Stromal cell of bone marrow (primary cell): ENCODE measurements at places on chromosomes 12 and 14.

DNA sequence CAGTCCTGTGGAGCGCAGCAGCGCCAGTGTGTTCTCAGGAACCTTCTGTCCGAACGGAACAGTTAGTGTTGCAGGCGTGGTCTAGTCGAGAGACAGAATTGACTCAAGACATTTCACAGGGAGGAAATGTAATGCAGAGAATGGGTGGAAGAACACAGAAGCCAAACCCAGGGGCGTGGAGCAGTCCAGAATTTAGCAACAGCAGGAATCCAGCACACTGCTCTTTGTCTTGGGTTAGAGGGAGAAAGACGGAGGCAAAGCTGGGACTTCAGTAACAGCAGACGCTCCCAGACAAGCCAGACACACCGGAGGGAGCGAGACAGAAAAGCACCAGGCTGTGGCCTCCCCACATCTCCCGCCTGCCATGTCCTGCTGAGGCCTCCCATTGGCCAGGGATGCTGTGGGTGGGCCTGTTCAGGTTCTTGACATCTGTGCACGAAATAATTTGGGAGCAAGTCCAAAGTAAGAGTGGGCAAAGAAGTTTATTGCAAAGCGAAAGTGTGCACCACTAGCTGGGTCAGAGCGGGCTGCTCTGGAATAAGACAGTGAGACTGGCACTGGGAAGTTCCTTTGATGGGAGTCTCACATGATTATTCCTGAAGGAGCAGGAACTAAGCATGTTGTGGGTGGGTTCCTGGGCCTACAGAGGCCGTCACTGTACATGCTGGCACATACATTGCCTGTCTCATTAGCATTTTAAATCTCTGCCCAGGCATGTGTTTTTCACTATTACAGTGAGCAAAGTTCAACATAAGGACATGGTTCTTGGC, 339.3 kb upstream of the SFSWAP start:
- no peak for DNase-seq

DNA sequence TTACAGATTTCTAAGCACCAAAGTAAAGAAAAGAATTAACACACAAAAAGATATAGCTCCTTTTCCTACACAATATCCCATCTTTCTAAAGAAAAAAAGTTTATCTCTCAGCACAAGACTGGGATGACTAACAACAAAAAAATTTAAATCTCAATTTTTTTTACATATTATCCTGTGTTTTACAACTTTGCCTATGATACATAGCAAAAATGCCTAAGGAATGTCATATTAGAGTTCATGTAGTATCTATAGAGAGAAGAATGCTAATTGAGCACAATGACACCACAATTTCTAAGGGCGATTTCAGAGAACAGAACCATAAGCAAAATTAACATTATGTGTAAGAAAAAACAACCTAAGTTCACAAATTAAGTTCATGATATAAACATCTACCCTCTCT, 16.3 kb downstream of the C2CD5 start:
- DNase-seq = no peak

GRCh38 chr14:58822856-58823255, 185.1 kb downstream of the DACT1 start:
- no peak for DNase-seq

DNA sequence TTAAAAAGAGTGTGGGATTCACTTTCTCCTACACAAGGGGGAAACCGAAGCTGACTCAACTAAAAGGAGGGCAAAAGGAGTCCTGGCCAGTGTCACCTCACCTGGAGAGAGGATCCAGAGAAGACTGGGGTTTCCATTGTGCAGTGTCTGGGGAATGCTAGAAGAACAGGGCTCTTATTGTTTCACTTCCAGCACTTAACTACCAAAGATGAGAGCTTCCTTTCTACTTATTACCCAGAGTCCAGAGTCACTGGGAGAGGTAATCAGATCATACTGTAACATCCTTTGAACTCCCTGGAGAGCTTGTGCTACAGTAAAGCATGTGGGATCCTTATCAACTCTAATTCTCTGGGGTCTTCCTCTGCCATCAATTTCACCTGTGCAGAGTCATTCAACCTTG, 148.4 kb upstream of the BCL2L14 start:
- DNase-seq = no peak

- DNase-seq = no peak
These were observed 1.1 kb downstream of the HOXC4 start for GRCh38 chr12:54054742-54055194.

- peak; percentile 7 for DNase-seq
These were observed 874.9 kb downstream of the NRXN3 start for GRCh38 chr14:79044894-79045624.

DNA sequence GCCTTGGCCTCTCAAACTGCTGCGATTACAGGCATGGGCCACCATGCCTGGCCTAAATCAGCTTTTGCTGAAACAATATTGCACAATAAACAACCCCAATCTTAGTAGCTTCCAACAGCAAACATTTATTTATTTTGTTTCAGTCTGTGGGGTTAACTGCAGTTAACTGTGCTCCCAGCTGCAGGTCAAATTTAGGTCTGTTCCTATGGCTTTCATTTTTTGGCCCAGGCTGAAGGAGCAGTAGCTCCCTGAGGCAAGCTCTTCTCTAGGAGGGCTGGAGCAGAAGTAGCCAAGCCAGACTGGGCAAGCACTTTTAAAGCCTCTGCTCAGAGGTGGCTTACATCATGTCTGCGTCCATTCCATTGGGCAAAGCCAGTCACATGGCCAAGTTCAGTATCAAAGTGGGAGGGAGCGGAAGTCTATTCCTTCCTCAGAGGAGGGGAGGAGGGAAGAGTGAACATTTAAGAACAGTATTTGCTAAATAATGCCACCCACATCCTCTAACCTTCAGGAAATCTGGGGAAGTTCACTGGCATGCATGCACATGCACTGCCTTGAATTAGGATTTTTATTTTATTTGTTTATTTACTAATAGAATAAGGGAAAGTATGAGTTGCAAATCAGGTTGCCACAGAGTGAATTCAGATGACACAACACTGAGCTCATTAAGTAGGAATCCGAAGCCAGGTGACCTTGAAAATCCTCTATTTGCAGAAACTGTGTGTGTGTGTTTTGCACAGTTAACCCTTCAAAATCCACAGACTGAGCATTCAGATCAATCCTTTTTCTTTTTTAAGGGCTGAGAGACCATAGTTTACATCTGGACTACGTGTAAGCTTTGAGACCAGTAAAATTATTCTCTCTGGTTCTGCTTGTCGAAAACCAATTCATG, 122.0 kb upstream of the SEL1L start:
- DNase-seq = no peak

- DNase-seq = no peak
These were observed 176.0 kb upstream of the PLEKHA5 start for GRCh38 chr12:18953505-18953904.

GRCh38 chr14:32560209-32560857, 231.2 kb downstream of the AKAP6 start:
- DNase-seq = peak; percentile 69

DNA sequence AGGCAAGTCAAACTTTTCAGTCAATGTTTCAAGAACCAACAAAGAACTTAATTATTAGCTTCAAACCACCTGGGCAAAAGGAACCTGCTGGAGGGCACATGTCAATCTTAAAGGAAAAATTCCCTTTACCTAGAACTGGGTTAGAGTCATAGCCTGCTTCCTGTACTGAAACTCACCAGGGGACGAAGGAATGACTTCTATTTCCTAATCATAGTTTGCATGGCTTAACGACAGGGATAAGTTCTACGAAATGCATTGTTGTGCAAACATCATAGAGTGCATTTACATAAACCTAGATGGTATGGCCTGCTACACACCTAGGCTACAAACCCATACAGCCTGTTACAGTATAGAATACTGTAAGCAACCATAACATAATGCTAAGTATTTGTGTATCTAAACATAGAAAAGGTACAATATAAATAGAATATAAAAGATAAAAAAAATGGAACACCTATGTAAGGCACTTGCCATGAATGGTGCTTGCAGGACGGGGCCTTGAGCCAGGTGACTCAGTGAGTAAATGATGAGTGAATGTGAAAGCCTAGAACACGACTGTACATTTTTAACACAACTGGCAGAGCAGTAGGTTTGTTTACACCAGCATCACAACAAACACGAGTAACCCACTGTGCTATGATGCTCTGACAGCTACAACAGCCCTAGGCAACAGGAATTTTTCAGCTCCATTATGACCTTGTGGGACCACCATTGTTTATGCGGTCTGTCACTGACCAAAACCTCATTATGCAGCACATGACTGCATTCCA, 234.9 kb upstream of the CAND1 start:
- DNase-seq = no peak

- DNase-seq = no peak
These were observed 1036.5 kb upstream of the NOVA1 start for GRCh38 chr14:27634056-27634970.

GRCh38 chr14:105333020-105333490, 18.5 kb downstream of the PACS2 start:
- DNase-seq = no peak

DNA sequence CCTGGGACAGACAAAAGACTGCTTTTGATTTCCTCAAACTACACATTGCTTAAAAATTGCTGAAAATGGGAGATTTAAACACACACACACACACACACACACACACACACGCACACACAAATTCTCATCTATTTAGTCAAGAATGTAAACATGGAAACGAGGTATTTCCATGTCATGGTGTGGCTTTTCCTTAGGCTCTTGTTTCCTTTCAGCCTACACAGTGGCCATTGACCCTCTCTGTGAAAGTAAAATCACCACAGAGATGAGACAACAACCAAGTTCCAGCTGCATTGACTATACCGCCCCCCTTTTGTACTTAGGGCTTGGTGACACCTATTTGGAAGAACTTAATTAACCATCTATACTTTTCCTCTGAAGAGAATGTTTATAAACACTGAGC, 41.9 kb downstream of the TTC8 start:
- DNase-seq = no peak

DNA sequence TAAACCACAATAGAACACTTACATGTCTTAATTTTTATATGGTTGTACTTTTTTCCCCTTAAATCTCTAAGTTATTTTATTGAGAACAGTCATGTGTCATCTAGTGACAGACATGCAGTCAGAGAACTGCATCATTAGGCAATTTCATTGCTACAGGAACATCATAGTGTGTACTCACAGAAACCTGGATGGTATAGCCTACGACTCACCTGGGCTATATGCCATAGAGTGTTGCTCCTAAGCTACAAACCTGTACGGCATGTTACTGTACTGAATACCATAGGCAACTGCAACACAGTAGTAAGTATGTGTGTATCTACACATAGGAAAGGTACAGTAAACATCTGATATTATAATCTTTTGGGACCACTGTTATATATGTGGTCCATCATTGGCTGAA, 557.6 kb downstream of the PRKD1 start:
- no peak for DNase-seq

GRCh38 chr14:41385797-41386196, 220.9 kb upstream of the LRFN5 start:
- no peak for DNase-seq

GRCh38 chr12:103505371-103506236, 9.8 kb upstream of the C12orf42 start:
- no peak for DNase-seq

- DNase-seq = no peak
These were observed 1.2 kb upstream of the C14orf180 start for GRCh38 chr14:104578321-104578720.

GRCh38 chr12:82883394-82884355, 197.0 kb downstream of the TMTC2 start:
- no peak for DNase-seq

- no peak for DNase-seq
These were observed 148.0 kb upstream of the PWP1 start for GRCh38 chr12:107537464-107538119.

DNA sequence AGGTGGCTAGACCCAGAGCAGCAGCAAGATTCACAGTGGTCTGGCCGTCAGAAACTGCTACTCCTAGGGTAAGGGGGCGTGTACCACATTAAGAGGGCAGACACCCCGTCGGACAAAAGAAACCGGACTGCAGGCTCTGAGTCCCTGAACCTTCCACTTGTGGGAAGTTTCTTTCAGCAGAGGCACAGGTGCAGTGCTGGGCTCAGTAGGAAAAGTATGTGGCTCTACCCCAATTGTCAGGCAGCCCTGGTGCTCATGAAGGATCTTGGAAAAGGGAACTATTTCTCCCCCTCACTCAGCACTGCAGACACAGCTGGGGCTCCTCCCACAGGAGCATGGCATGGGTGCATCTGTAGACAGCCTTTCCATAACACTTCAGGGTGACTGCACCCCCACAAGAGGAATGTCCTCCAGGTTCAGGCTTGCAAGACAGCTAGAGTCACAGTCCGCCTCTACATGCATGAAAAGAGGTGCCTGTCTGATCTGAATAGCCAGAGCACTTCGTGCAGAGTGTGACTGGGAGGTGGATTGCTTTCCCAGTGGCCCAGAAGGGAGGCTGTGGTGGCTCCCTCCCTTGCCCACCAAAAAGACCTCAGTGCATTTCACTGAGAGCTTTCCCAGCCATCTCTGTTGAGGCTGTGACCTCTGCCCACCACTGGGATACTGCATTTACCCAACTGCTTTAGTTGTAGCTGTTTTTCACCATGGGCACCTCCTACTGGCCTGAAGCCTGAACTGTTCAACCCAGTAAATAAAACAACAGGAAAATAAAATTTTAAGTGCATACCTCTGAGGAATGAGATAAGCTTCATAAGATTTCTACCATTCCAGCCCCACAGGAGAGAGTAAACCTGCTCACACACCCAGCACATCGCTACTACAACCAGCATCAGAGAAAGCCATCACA, 14.2 kb downstream of the CEP128 start:
- DNase-seq = no peak

DNA sequence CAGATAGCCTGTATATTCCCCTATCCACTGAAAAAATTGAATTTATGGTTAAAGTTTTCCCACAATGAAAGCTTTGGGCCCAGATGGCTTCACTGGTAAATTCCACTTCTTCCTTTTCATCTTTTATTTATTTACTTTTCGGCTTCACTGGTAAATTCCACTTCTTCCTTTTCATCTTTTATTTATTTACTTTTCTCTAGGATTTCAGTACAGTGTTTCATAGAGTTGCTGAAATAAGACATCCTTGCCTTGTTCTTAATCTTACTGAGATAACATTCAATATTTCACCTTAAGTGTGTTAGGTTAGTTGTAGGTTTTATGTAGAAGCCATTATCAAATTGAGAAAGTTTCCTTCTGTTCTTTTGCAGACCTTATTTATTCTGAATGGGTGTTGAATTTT, 18.9 kb upstream of the KLRG1 start:
- no peak for DNase-seq

DNA sequence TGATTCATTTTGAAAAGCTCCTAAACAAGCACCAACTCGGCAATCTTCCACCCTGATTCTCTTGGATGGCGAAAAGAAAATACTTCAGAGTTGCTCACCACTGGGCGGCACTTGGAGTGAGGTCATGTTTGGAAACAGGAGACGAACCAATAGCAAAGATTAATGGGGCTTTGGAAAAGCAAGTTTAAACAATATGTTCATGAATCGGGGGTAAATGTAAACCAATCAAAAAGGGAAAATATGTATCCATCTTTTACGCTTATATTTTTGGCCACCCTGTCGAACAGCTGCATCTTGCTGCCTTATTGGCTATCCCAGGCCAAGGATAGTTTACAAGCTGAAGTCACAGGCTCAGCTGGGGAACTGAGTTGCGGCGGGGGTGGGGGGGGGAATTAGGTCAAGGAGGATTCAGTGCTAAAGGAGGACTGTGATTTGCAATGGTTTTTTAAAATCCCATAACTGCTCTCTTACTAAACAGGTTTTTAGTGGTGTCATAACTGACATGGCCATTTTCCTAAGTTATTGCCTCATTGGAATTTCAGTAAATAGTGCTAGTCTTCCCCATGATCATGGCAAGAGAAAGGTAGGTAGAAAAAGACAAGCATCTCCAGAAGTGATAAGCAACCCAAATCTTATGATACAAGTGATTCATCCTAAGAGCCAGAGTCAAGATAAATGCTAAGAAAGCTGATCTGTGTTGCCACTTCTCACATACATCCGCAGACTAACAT, 210.6 kb downstream of the PHLDA1 start:
- DNase-seq = peak; percentile 98

- DNase-seq = no peak
These were observed 24.2 kb downstream of the CDK17 start for GRCh38 chr12:96375841-96376604.
